ENCODE measurements at places on chromosomes 3 and 15.

- DNase-seq: no peak
Observed at GRCh38 chr3:102183623-102184022, 251.2 kb upstream of the ZPLD1 start.

DNA sequence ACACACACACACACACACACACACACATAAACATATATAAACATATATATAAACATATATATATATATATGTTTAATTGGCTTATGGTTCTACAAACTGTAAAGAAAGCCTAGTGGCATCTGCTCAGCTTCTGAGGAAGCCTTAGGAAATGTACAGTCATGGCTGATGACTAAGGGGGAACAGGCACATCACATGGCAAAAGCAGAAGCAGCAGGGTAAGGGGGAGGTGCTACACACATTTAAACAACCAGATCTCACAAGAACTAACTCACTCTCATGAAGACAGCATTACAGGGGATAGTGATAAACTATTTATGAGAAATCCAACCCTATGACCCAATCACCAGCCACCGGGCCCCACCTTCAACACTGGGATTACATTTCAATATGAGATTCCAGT, 922.9 kb downstream of the SI start:
- no peak for DNase-seq

DNA sequence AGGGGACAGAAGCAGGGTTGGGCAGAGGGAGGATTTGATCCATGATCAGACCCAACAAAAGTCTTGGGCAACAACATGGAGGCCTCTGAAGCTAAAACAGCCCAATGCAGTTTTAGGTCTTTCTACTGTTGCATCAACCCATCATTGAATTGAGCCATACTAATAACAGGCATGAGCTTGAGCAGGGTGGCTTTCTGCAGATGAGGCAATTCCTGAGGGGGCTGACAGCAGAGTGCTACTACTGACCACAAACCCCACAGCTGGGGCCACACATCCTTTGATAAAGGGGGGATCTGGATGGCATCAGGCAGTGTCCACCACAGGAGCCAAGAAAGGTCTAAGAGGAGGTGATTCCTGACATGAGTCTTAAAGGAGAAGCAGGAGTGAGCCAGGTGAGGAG, 517.0 kb upstream of the PPP2R3A start:
- no peak for DNase-seq

DNA sequence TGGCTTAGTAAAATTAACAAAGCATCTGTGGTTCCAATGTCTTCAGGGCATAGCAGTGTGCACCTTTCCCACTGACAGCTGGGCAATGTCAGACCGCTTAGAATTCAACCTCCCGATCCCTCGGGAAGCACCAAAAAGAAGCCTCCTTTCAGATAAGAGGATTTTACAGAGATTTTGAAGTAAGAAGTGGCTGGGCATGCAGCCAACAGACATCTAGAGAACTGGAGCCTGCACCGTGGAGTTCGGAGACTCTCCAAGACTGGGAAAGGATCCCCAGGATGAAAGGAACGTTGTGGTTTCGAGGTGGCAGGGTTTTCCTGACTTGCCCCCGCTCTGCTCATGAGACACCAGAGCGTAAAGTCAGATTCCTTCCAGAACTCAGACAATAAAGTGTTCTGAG, 5.3 kb downstream of the FAM174B start:
- DNase-seq: no peak

GRCh38 chr3:43105596-43106292, at the start of gene POMGNT2:
Gene POMGNT2, minus strand, starts transcription at chr3:43106079. Its CDS starts 24,648 bp downstream, at chr3:43081431.
- DNase-seq: no peak

DNA sequence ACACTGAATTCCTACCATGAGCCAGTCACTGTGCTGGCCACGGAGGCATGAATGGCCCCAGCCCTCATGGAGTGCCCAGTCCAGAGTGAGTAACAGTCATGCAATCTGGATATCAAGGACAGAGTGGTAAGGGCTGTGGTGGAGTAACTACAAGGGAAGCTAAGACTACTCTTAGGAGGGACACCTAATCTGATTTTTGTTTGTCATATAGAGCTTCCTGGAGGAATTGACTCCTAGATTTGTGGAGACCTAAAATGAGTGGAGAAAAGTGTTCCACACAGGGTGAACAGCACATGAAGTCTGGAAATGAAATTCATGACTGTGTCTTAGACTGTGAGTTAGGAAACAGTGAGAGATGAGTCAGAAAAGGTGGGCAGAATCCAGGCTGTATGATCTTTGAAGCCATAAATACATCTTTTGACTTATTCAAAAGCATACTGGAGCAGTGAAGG, 219.9 kb downstream of the NFKBIZ start:
- no peak for DNase-seq

GRCh38 chr15:76433798-76434400, 97.3 kb downstream of the ISL2 start:
- DNase-seq: no peak

DNA sequence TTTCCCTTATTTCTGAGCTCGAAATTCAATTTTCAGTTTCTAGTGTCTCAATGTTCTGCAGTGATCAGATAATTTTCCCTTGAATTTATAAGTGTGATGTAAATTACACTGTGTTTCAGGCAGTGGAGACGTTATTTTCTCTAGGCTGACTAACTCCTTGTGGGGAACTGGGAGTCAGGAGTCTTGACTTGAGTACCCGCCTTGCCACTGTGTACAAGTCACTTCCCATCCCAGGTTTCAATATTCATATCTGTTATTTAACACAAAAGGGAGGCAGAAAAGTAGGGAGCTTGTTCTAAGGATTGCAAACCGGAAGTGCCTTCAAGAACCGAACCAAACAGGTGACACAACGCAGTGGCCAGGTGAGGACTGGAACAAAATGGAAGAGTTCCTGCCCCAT, 196.5 kb downstream of the MEX3B start:
- no peak for DNase-seq

GRCh38 chr3:30710017-30710416, 103.6 kb downstream of the TGFBR2 start:
- DNase-seq: no peak

- DNase-seq: no peak
Observed at GRCh38 chr3:48938156-48938555, 19.5 kb downstream of the ARIH2 start.

GRCh38 chr3:153038779-153039178, 123.2 kb upstream of the RAP2B start:
- no peak for DNase-seq

- no peak for DNase-seq
Observed at GRCh38 chr3:138367911-138368310, 19.5 kb downstream of the MRAS start.

- DNase-seq: no peak
Observed at GRCh38 chr3:126580746-126581145, 22.0 kb upstream of the C3orf22 start.

GRCh38 chr3:36312351-36312750, 68.0 kb upstream of the STAC start:
- DNase-seq: no peak

GRCh38 chr3:190560013-190560895, 46.4 kb downstream of the IL1RAP start:
- DNase-seq: no peak

GRCh38 chr15:93358166-93359059, 269.4 kb upstream of the RGMA start:
- no peak for DNase-seq

GRCh38 chr3:31218082-31218481, 314.6 kb upstream of the STT3B start:
- DNase-seq: no peak

- no peak for DNase-seq
Observed at GRCh38 chr3:98733053-98733811, 29.9 kb upstream of the ST3GAL6 start.

- DNase-seq: no peak
Observed at GRCh38 chr3:158771982-158772381, 29.9 kb upstream of the MFSD1 start.

- DNase-seq: no peak
Observed at GRCh38 chr3:13584901-13585300, 36.0 kb downstream of the FBLN2 start.

- DNase-seq: no peak
Observed at GRCh38 chr3:158711886-158712285, 20.4 kb downstream of the RARRES1 start.

- no peak for DNase-seq
Observed at GRCh38 chr3:146159616-146160320, 1.2 kb downstream of the PLOD2 start.

- no peak for DNase-seq
Observed at GRCh38 chr3:54891540-54891897, 36.3 kb downstream of the LRTM1 start.

- DNase-seq: no peak
Observed at GRCh38 chr3:122957707-122958689, 69.6 kb downstream of the SEMA5B start.

- no peak for DNase-seq
Observed at GRCh38 chr15:51349156-51349844, 7.8 kb downstream of the GLDN start.

DNA sequence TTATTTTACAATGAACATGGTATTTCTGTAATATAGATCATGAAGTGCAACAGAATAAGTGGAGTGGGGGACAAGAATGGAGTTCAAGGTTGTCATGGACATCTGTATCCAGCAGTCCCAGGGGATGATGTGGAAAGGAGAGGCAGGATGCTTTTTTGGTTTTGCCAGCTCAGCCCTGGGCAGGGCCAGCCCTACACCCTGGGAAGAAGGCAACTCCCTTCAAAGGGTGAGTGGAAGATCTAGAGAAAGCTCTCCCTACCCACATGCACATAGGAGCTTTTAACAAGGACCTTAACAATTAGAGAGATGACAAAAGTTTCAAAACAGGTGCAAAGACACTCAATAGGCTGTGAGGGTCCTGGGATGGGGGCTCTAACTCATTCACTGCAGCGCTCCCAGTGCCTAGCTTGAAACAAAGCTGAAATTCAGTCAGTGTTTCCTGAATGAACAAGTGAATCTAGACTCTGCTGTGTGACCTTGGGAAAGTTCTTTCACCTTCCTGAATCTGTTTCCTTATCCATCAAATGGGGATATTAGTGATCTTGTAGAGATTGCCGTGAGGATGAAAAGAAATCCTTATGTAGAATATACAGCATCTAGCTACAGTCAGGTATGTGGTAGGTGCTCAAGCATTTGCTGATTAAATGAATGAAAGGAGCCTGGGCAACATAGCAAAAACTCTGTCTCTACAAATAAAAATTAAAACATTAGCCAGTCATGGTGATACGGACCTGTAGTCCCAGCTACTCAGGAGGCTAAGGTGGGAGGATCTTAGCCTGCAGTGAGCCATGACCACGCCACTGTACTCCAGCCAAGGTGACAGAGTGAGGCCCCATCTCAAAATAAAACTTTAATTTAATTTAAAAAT, 14.3 kb downstream of the BHLHE40 start:
- no peak for DNase-seq

DNA sequence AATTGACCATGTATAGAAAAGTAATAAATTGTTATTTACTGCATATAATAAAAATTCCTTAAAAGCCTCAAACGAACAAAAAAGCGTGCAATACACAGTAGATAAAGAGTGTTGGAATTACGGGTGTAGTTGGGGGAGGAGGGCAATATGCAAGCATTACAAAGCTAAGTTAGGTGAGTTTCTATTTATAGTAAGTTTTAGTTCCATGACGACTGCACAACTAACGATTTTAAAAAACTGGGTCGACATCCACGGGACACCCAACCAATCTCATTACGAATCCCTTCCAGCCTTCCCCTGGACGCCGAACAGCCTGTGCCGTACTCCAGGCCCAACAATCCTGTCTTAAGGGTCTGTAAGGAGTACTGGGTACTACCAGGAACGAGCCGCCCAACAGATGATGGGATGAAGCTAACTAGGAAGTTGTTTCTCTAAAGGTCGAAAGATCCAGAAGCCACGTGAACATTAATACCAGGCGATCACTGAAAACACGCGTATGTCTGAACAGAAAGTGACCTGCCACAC, 677 bp downstream of the POLQ start:
- peak; percentile 13 for DNase-seq

GRCh38 chr3:32340039-32340438, 51.6 kb upstream of the CMTM7 start:
- DNase-seq: no peak

DNA sequence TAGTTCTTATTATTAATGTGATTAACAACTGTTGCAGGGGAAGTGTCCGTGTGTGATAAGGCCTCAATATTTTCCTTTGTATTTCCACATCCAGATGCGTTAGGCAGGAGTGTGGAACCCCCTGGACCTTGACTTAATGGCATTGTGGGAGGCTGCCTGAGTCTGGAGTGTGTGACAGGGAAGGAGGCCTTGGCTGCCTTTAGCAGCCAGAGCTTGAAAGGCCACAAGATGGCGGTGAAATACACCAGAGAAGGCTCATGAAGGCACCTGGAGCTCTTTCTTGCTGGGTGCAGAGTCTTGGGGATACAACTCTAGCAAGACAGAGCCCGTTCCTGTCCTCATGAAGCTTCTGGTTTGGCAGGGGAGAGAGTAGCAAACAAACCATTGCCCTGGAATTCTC, 36.9 kb downstream of the POLR2M start:
- DNase-seq: no peak

DNA sequence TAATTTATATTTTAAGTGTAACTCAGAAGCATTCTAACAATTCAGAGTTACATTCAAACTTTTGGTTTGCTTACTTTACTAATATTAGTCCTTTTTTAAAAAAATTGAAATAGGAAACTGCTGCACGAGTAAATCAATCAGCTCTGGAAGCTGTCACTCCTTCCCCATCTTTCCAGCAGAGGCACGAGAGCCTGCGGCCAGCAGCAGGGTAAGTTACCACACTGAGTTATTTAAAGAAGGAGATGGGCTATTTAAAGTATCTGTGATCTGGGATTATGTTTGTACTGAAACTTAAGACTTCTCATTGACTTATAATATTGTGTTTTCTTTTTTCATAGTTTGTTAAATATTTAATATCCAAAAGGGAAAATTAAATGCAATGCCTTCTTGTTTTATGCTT, 29.3 kb downstream of the APPL1 start:
- no peak for DNase-seq

GRCh38 chr3:172217877-172218276, 178.5 kb downstream of the FNDC3B start:
- no peak for DNase-seq

GRCh38 chr3:169458752-169459151, 204.8 kb downstream of the MECOM start:
- DNase-seq: no peak

- no peak for DNase-seq
Observed at GRCh38 chr15:42101861-42102260, 7.5 kb upstream of the PLA2G4D start.

- no peak for DNase-seq
Observed at GRCh38 chr15:74217907-74218885, 15.6 kb upstream of the STRA6 start.

DNA sequence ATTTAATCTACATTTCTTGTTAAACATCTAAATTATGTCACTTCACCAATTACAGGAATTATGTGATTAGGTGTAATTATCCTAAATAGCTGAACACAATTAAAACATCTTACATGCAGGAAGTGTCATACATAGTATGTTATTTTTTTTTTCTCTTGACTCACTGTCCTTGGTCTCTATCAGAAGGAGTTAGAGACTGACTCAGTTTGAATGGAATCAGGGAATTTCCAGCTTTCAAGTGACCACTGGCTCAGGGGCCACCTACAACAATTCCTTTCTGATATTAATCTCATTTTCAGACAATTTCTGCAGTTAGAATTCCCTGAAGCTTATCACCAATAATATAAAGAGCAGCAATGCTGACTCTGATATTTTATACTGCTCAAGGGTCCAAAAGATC, 400.7 kb downstream of the ROBO1 start:
- DNase-seq: no peak

All from GF-D8 (cell line).